AG04450 (cell line): ENCODE measurements at places on chromosomes 7 and 10.

- DNase-seq, result no peak
Measured at GRCh38 chr10:27138277-27138676, 15.9 kb downstream of the YME1L1 start.

DNA sequence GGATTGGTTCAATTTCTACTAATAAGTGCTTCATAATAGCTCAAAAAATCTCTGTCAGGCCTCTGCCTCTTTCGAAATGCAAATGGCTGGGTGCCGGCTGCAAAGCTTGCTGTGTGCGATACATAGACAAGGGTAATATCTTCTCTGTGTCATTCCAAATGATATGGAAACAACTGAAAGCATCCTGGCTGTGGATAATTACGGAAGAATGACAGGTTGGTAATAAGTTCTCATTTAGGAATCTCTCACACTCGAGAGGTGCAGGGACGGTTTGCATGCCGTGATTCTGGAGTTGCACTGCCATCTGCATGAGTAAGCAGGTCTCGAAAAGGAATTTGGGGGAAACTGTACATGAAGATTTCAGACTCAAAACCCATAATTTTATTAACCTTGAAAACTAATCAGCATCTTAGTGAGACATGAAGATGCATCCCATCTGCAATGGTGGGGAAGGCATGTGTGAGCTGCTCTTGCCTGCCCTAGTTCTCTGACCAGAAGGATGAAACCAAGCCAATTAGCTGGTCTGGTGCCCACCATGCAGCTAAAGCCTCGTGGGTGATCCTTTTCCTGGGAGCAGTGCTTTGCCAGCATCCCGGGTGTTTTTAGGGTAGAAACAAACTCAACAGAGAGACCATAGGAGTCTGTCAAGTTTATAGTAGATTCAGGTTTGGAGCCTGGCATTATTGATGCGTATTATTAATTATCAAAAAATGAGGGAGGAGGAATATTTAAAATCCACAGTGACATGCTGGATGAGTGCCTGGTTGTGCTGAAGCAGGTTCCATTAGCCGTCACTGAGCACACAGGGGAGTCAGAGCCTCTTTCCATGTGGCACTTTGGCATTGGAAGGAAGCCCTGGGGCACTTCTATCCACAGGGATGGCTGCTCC lies 503.6 kb upstream of the MGMT start:
- no peak for DNase-seq

DNA sequence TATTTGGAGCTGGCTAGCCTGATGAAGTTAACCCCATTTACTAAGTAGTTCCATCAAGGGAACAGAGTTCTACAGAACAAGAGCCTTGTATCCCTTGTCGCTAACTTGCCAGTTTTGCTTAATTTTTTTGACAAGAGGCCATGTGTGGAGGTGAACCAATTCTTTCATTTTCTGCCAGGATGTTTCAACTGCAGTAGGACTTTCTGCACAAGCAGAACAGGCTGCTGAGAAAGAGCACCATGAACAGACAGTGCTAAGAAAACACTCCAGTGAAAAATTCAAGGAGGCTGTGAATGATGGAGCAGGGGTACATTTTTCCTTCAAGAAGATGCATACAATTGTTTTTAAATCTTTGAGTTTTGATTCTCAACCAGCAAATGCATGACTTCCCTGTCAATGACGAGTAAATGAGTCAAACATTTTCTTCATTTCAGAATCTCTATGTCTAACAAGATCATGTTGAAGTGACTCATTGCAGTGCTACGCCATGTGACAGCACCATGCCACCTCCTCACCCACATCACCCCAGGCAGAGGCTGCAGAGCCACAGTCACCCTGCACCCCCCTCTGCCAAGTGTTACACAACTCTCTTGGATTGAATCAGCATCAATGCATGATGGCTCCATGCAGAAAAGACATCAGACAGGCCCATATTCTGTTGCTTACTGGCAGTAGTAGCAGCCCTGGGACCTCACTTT lies 193.1 kb downstream of the COBL start:
- peak; percentile 38 for DNase-seq

DNA sequence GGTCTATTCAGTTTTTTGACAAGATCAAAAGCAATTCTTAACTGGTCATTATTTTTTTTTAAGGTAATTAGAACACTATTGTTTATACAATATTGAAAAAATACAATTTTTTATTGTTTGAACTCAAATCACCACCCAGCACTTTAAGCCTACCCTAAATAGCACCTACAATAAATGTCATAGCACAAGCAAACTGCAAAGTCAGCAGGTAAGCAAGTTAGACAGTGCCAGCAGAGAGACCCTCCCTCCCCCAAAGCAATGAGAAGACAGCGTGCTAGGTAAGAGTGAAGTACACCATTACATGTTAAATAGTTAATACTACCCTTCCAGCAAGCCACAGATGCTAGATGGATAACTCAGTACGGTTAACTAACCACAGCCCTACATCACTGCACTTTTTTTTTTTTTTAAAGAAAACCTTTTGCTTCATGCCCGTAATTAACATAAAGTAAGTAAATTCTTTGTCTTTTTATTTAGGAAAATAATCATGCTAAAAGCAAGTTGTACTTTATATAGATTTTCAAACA lies 120.0 kb downstream of the UBE2H start:
- DNase-seq, result no peak

- no peak for DNase-seq
Measured at GRCh38 chr7:158958618-158959017, 102.3 kb downstream of the DYNC2I1 start.

DNA sequence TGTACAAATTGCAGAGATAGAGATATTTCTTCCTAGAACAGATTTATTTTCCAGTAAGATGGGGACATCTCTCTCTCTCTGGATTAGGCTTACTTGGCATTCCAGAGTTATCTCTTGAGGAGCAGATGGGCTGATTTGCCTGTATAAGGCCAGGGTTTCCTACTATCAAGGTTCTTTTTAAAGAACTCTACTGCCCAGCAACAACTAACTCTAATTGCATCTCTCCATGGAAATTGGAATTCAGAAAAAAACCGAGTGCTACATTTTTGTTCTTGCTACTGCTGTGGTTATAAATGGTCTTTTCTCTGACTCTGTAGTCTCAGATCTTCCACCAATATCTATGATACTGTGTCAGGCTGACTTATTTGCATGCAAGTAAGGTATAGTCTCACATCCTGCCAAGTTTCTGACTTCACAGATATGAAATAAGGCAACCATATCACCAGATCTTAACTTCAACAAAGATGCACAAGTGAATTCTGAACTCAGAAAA lies 161.1 kb downstream of the CRPPA start:
- DNase-seq, result no peak

DNA sequence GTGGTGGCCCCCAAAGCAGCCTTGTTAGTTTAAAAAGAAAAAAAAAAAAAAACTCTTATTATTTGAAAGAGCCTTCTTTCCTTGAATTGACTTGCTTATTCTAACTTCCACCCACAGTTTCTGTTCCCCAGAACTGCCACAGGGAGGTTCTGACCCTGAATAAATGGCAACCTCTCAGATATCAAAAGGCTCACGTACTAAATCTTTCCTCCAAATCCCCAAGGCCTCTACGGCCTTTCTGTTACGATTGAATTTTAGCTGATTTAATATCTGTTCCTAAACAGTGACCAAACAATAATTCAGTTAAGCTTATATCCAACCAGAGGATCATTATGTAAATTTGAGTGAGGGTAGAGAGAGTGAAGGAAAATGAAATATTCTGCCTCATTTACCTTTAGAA lies 482.8 kb downstream of the GFRA1 start:
- DNase-seq, result no peak

DNA sequence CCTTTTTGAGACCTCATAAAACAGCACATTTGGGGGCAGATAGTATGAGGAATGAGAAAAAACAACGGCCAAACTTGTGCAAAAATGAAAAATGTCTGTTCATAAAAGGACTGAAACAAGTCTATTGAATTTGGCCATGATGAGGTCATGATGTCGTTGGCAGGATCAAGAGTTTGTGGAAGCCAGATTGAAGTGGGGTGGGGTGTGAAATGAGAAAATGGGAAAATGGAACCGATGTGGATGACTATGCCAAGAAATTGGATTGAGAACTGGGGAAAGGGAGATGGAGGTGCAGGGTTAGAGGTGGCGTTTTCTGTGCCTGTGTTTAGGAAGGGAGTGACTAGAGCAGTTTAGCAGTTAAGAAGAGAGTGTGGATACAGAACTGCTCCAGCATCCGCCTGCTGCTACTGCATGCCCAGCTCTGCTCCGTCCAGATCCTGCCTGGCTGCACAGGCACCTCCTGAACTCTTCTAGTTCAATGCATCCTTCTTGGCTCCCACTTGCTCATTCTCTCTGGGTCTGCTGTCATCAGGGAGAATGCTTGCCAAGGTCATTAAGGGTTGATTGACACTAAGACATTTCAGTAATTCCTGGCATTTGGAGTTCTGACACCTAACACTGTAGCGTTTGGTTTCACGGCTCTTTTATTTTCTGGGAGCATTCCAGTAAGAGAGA lies 111.9 kb downstream of the GALNT17 start:
- DNase-seq, result no peak

- DNase-seq, result no peak
Measured at GRCh38 chr10:103763374-103764202, 91.8 kb downstream of the SH3PXD2A start.

DNA sequence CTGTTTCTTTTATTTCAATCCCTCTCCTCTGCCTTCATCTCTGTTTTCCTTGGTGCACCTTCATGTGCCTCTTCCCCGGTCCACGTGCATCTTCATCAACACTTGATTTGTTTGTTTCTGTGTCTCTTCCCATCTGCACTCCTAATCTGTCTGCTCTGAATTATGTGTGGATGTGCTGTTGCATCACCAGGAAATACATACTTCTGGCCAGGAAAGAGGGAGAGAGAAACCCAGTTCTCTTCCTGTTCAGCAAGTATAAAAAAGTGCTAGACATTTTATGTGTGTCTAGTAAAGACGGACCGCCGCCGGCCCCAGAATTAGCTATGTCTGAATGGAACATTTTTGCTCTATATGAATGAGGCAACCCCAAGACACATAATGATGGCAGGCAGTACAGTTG lies 93.8 kb downstream of the CALD1 start:
- DNase-seq, result no peak

- no peak for DNase-seq
Measured at GRCh38 chr10:96556003-96556402, 30.8 kb downstream of the TM9SF3 start.

- no peak for DNase-seq
Measured at GRCh38 chr10:132971448-132972148, 29.2 kb upstream of the CFAP46 start.

DNA sequence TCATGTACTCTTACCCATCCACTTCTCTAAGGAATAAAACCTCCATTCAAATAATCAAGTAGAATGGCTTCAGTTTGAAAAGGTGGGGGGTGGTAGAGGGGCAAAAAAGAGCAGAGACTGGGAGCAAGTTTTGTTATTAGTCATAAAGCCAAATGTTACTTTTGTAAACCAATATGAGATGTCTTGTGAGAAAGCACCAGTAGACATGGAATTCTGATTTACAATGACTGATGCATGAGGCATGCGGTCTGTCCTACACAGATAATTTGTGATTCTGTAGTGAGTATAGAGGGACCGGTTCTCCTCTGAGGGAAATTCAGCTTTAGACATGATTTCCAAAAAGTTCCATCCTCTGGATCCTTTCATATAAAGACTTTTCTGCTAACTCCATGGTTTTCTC lies 12.9 kb upstream of the ABCA13 start:
- DNase-seq, result no peak

DNA sequence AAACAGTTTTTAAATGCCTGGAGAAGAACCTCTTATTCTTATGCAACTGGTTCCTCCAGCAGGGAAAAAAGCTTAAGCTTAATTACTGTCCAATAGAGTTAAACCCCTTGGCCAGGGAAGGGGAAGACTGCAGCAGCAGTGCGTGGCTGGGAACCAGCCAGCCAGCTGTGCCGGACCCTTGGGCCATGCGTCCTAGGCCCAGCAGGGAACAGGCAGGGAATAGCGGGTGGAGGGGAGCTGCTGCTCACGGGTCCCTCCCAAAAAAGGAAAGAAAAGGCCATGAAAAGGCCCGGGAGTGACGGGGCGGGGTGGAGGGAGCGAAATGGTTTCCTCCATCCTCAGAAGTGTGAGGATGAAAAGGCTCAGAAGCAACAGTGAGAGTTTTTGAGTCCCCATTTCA lies 35.2 kb upstream of the HECW1 start:
- DNase-seq, result no peak

DNA sequence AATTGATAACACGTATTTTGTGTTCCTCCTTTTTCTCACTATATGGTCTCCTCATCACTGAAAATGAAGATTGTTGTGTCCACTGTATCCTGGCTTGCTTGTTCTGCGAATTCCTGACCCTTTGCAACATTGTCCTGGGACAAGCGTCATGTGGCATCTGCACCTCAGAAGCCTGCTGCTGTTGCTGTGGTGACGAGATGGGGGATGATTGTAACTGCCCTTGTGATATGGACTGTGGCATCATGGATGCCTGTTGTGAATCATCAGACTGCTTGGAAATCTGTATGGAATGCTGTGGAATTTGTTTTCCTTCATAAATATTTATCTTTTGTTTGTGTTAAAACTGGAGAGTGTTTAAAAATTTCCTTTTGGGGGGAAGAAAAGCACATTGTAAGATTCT lies 93.7 kb downstream of the MDFIC start:
- peak; percentile 78 for DNase-seq

DNA sequence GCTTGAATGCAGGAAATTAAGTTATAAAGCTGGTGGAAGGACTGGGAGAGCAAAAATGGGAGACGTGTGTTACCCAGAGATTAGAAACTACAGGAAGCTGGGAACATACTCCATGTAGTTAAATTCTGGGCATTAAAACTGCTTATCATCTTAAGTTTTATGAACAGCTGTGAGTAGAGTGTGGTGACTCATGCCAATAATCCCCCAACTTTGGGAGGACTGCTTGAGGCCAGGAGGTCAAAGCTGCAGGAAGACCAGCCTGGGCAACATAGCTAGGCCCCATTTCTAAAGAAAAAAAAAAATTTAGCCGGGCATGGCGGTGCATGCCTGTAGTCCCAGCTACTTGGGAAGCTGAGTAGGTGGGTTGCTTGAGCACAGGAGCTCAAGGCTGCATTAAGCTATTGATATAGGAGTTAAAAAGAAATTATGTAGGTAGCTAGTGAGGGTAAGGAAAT lies 56.2 kb upstream of the SEPHS1 start:
- DNase-seq, result no peak

DNA sequence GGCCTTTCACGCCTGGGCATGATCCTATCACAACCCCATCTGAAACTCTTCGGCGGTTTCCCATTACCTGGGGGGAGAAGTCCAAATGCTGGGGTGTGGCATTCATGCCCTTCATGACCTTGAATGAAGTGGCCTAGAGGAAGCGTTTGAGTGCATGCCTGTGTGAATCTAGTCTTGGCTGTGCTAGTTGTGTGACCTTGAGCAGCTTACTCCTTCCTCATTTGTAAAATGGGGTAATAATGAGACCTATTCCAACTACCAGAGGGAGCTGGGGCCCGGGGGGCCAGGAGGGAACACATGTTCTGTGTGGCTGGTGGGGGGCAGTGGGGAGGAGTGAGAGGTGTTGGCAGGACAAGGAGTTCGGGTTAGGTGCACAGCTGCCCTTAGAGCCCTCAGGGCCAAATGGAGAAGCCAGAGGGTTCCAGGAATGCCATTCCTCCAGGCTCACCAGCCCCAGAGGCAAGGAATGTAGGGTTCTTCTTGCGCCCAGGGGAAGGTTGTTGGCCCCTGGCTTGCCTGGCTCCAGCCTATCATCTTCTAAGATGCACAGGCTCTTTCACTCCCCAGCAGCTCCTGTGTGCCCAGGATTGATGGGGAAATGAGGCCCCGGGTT lies 21.3 kb upstream of the TBRG4 start:
- no peak for DNase-seq

GRCh38 chr7:329691-330281 lies 39.8 kb downstream of the FOXL3 start:
- DNase-seq, result no peak

- DNase-seq, result peak; percentile 3
Measured at GRCh38 chr7:15554081-15554480, 7.7 kb downstream of the AGMO start.

GRCh38 chr10:100570506-100570905 lies 34.8 kb downstream of the HIF1AN start:
- DNase-seq, result no peak
